ENCODE measurements at places on chromosomes 3 and 15.

DNA sequence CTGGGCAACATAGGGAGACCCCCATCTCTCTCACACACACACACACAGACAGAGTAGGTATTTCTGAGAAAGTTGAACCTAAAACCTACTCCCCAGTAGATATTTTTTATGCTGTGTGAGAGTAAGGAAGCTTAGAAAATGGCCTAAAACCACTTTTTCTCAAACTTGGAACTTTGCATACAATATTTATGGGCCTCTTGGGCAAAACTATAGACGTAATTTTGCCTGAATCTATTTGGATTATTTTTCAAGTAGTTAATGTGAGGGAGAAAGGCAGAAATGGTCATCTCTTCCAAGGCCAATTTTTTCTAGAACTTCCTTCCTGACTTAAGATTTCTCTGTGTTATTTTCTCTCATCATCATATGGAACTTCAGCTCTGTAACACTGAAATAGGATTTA is 81.7 kb downstream of the ZNF609 start:
- DNase-seq, result no peak

GRCh38 chr3:18426597-18427193 is 1.6 kb upstream of the SATB1 start:
- DNase-seq, result no peak

DNA sequence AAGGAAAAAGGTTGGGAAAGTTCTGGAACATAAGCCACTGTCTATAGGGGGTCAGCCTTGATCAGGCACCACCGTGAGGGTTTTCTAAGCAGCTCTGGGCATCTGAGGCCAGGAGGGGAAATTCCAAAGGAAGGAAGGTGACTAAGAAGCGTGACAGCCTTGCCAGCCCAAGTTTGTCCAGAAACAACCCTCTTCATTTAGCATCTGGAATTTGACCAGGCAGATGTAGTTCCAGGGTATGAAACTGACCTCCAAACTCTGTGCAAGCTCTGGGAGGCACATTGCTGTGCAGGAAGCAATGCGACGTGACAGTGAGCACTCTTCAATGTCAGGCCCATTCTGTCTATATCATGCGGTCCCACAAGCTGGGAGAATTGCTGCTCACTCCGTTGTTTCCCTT is 85.4 kb upstream of the TPM1 start:
- DNase-seq, result no peak

GRCh38 chr3:193842029-193842798 is 249.2 kb downstream of the OPA1 start:
- no peak for DNase-seq

GRCh38 chr3:152073267-152073666 is 195.5 kb upstream of the MBNL1 start:
- no peak for DNase-seq

DNA sequence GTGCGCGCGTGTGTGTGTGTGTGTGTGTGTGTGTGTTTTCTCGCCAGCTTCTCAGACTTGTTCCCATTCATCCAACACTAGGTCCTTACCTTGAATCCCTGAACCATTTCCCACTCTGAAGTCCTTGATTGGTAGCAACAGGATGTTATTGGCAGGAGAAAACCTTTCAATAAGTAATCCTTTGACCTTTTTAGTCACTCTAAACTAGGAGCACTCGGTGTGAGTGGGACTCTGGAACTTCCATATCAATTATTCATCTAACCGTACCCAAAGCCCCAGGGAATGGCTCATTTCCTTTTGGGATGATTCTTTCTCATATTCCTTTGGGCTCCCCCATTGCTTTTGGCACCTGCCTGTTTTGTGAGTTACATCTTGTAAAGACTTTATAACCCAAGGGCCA is 140.2 kb upstream of the SPRED1 start:
- no peak for DNase-seq

DNA sequence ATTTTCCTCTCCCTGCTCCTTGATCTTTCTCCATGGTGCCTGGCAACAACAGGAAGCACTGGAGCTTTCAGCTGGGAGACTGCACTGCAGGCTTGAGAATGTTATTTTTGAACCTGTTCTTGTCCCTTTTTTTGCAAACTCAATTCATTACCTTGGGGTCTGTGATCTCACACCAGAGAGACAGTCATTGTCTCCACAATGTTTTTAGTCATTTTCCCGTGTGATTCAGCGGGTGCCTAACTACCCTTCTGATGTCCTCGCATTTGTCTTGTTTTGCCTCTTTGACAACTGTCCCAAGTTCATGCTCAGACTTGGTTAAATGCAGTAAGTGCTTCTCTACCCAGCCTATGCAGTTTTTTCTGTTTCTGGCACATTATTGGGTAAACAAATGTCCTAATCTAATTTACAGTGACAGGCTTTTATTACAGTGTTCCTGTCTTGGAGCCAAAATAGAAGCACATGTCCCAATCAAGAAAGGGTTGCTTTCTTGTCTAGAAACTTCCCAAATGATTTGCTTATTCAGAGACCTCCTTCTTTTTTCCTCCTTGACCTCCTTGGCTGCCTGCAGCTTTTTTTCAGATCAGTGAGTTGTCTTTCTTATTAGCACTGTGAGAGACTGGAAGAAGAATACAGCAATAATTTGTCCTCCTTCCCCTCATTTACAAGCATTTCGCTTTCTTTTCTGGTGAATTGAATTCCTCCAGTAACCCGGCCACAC is 162.4 kb downstream of the NSUN3 start:
- no peak for DNase-seq

DNA sequence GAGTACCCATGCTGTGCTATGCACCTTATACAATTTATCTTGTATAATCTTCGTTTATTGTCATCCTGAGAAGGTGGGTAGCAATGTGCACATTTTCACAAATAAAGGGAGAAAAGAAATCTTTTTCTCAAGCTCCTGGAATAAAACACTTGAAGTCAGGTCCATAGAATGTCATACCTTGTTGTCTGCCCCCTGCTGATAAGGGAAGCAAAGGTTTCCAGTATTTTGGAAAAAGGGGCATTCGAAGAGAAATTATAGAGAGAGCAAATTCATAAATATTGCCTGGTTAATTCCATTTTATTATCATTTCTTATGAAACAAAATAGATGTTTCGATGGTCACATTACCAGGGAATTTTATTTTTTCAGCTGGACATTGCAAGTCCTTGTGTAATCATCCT is 277.8 kb downstream of the RAP2B start:
- no peak for DNase-seq

GRCh38 chr3:196181127-196181546 is 30.1 kb downstream of the ZDHHC19 start:
- DNase-seq, result no peak

GRCh38 chr3:142808103-142808917 is 80.6 kb downstream of the PCOLCE2 start:
- no peak for DNase-seq

DNA sequence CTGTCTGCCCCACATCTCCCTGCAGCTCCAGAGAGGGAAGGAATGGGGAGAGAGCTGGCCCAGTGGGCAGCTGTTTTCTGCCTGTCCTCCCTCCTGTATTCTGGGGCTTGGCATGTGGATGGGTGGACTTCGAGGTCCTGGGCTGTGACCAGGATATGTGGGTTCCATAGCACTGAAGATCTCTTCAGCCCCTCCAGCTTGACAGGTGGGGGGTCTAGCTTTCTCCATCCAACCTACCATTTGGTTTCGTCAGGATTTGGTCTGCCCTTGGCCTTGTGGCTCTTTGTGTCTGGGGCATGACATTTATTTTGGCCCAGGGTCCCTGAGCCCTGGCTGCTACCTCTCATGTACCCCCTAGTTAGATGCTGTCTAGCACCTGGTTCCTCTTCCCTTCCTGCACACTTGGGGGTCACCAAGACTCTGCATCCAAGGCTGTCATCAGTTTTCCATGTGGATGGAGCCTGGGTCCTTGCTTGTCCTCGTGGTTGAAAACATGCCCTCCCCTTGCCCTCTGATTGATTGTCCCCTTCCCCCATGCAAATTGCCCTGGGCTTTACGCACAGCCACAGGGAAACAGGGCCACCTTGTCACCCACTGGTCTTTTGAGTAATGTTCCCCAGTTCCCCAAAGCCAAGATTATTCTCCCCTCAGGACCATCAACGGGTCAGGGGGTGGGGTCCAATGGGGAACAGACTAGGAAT is 3.2 kb downstream of the EPHB3 start:
- DNase-seq, result no peak

GRCh38 chr3:76551739-76552138 is 488.2 kb upstream of the ROBO2 start:
- no peak for DNase-seq

DNA sequence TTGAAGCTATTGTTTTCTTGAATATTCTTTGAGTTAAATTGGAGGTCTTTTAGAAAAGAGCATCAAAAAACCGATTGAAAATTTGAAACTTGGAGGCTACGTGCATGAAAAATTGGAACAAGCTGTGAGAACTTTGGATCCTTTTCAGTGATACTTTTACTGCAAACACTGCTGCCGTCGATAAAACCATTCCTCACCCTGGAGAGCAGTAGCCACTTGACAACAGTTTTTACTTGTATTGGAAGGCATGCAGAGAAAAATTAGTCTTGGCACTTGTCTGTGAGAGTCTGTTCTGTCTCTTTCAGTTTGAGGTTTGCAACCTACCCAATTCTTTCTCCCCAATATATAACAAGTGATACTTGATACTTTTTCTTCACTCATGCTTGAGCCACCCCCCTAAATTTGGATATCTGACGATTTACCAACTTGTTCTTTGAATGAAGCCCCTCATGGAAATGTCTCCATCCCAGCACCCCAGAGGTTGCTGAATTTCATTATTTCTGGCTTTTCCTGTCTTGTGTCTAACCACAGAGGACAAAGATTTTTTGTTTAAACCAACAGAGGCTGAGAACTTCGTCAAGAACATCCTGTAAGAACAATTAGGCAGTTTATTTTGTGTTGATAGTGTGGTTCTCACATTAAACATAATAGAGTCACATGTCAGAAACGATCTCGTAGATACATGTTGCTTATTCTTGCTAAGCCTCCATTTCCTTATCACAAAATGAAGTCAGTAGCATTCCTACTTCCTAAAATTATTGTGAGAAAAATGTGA is 307.3 kb upstream of the PLSCR5 start:
- DNase-seq, result no peak

DNA sequence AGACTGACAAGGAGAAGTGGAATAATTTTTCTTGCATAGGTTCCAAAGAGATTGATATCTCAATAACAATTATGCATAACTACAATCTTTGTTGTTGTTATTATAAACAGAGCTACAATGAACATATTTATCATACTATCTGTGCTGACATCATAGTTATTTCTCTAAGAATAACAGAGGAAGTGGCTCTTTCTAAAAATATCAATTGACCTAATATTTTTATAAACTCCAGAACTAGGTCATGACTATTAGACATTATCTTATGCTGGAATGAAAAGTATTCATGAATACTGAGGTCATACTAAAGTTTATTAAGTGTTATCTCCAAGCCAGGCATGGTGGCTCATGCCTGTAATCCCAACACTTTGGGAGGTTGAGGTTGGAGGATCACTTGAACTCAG is 114.1 kb downstream of the DCLK3 start:
- no peak for DNase-seq

GRCh38 chr3:126607214-126607908 is 47.6 kb downstream of the TXNRD3 start:
- no peak for DNase-seq

GRCh38 chr15:39400002-39400401 is 180.9 kb upstream of the THBS1 start:
- no peak for DNase-seq

DNA sequence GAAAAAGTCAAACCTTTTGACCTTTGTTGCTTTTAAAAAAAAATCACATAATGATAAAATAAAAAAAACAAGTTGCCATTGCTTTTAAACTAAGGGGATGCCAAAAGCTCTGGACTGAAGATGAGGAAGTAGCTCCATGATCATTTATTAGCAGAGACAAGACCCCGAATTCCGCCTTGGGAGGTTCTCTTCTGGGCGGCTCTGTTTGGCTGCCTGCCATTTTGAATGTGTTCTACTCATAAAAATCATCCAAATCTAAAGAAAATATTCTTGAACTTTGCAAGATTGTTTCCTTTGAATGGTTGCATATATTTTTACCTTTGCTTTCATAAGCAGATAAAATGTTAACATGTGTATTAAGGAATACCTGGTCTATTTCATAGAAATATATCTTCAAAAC is 63.8 kb downstream of the NCEH1 start:
- no peak for DNase-seq

- no peak for DNase-seq
Measured at GRCh38 chr15:63418811-63419210, 37.2 kb upstream of the CA12 start.

- DNase-seq, result no peak
Measured at GRCh38 chr3:74633021-74633420, 18.6 kb upstream of the CNTN3 start.

GRCh38 chr15:40569129-40569953 is at the start of gene RPUSD2:
RPUSD2 (plus strand) TSS chr15:40569299; CDS start chr15:40569338, 39 bp downstream.
- peak; percentile 89 for DNase-seq

GRCh38 chr3:14586611-14587010 is 46.5 kb upstream of the GRIP2 start:
- no peak for DNase-seq

DNA sequence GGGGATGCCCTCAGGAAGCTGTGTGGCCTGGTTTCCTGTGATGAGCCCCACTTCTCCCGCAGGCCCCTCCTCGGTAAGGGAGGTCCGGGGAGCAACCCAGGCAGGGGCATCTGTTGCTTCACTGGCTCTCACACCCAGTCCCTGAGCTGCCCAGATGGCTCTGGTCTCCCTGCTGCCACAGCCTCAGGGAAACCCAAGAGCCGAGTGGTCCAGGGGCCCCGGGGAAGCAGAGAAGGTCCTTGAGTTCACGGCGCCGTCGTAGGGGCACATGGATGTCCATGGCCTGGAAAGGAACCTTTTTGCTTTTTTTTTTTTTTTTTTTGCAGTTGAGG is 13.3 kb upstream of the LRRC15 start:
- no peak for DNase-seq

DNA sequence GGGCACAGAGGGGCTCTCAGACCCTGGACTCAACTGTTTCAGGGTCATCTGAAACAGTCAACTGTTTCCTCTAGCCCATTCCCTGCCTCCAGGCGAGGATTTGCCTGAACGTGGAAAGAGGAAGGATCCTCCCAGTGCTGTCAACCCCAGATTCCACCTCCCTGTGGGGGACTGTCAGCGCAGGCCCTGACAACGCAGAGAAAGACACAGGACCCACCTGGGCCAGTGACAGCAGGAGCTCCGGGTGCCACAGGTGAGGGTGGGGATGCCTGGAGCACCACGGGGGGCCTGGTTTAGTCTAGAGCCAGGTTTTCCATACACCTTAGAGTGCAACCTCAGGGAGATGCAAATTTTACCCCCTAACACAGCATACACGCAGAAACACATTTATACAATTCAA is 19.5 kb upstream of the LAMP3 start:
- no peak for DNase-seq

- no peak for DNase-seq
Measured at GRCh38 chr3:54999159-54999558, 71.3 kb upstream of the LRTM1 start.
